ENCODE measurements at places on chromosomes 12 and 14.

DNA sequence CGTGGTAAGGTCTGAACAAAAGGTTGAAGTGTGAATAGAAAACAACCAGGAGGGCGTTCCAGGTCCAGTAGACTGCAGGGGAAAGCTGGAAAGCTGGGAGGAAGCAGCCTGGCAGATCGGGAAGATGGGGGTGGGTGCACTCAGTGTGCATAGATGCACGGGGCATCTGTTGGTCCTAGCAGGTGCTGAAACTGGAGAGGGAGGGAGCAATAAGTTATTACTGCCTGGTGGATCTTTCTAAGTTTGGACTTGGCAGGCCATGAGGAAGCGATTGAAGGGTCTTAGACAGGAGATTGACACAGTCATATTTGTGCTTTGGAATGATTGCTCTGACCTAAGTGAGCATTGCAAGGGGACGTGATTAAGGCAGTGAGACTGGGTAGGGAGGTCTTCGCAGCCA, 194.4 kb downstream of the EFCAB11 start:
- no peak for DNase-seq

- DNase-seq = no peak
These were observed 27.2 kb upstream of the RESF1 start for GRCh38 chr12:31931796-31932715.

DNA sequence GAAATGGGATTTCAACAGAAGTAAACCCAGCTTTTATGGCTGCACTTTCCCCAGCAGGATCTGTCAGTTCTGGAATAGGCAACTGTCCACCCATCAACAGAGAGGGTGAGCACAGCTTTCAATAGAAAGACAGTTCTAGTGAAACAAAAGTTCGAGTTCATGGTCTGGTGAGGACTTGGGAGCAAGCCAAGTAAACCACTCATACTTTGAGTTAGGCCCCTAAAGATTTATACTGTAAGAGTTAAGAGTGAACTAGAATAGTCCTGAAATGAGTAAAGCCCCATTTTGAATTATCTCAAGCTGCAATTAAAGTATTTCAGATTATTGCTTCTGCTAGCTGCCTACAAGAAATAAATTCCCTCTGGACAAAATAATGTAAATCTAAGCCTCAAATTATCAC, 82.6 kb downstream of the METTL25 start:
- no peak for DNase-seq

DNA sequence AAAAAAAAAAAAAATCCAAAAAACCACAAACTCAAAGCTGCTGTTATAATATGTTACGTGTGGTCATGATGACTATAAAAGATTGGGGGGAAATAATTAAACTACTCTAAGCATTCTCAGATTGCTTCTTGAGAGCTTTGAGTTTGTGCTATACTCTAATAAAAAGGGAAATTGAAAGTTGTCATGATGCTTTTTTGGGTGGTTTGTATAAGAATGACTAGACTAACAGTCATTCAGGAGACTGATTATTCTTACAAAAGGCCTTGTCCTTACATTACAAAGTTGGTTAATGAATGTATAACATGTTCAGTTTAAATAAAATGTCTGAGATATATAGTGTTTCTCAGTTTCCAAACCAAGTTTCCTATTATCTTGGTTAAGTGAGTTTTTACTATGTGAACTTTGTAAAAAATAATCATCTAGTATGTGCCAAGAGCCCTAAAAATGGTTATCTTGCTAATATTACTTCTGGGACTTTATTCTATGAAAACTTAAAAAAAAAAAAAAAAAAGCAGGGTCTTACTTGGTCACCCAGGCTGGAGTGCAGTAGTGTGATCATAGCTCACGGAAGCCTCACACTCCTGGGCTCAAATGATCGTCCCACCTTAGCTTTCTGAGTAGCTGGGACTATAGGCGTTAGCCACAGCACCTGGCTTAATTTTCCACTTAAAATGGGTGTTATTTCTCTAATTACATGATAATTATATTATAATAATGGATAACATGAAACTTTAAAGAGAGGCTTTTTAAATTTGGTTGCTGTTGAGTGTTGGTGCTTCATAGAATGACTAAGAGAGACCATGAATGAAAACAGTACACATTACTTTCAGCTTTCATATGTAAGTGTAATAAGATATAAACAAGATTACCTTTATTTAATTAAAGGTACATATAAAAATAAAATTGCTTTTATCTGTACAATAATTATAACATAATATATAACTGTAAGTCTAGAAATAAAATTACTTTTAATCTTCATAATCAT, 459.6 kb upstream of the RGS6 start:
- no peak for DNase-seq

GRCh38 chr12:5305425-5305824, 126.5 kb upstream of the NTF3 start:
- peak; percentile 45 for DNase-seq

GRCh38 chr12:53961025-53961761, 6.5 kb downstream of the HOXC12 start:
- DNase-seq = no peak

- DNase-seq = peak; percentile 41
These were observed at the start of gene GPR162 for GRCh38 chr12:6821591-6822425. TSS of gene GPR162 (plus strand) at chr12:6821821. CDS start at chr12:6823899, 2,078 bp downstream.

DNA sequence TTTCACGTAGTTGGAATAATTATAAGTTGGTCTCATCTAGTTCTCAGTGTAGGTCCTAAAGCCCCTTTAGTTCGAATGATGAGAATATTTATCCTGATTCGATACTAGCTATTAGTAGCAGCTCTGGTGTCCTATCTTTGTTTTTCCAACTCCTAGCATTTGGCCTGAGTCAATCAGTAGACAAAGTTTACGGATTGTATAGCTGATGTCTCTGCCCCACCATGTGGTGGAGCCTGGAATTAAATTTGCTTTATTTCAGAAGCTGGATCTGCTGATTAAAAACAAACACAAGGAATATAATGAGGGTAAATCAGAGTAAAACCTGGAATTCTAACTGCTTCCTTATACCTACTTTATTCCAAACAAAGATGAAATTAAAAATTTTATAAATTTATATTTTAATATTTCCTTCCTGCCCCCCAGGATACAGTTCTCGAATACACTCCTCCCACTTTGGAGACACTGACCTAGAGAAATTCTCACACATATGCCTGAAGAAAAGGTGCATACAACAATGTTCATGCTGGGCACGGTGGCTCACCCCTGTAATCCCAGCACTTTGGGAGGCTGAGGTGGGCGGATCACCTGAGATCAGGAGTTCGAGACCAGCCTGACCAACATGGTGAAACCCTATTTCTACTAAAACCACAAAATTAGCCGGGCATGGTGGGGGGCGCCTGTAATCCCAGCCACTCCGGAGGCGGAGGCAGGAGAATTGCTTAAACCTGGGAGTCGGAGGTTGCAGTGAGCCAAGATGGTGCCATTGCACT, 7.6 kb upstream of the BRMS1L start:
- no peak for DNase-seq

DNA sequence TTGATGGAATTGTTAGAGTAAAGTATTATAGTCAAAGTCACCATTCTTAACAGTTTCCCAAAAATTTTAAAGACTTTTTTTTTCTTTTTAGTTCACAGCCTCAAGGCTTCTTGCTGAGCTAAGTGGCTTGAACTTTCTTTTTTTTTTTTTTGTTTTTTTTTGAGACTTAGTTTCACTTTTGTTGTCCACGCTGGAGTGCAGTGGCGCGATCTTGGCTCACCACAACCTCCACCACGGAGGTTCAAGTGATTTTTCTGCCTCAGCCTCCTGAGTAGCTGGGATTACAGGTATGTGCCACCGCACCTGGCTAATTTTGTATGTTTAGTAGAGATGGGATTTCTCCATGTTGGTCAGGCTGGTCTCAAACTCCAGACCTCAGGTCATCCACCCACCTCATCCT, 92.8 kb downstream of the SETD3 start:
- DNase-seq = no peak

- DNase-seq = no peak
These were observed 237.6 kb upstream of the CRY1 start for GRCh38 chr12:107330831-107331431.

- no peak for DNase-seq
These were observed 168.3 kb downstream of the NEDD1 start for GRCh38 chr12:97075161-97075933.

GRCh38 chr12:116595186-116595585, 36.0 kb downstream of the MAP1LC3B2 start:
- DNase-seq = no peak

- no peak for DNase-seq
These were observed 62.4 kb upstream of the PSMA6 start for GRCh38 chr14:35229792-35230089.

DNA sequence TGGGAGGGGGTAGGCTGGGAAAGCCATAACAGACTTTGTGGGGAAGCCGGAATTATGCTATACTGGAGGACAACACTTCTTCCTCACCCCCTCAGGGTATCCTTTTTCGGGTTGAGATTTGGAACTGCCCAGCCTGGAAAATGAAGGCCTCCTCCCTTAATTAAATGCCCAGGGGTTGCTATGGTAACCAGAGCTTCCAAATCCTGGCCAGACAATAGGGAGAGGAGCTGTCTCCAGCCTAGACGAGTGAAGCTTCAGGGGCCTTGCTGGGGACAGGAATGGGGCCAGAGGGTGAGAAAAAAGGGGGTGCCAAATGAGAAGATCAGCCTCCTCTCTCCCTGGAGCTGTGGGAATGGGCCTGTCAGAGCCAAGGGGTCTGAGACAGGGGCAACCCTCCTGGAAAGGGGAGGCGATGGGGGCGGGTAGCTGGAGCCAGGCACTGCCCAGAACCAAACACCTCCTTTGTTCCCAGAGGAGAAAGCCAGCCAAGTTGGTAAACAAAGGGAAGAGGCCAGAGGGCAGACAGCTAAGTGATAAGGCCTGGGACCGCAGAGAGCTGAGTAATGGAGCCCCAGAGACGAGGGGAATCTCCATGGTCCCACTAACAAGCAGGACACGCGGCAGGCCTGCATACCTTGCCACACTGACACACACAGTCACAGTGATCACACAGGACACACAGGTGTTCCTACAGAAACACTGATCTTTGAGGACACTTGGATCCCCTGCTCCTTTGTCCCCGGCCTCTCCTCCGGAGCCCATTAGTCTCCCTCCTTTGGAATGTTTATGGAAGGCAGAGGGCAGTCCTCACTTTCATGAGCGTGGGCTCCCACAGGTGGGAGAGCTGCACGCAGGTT, 17.9 kb upstream of the RND1 start:
- DNase-seq = no peak

DNA sequence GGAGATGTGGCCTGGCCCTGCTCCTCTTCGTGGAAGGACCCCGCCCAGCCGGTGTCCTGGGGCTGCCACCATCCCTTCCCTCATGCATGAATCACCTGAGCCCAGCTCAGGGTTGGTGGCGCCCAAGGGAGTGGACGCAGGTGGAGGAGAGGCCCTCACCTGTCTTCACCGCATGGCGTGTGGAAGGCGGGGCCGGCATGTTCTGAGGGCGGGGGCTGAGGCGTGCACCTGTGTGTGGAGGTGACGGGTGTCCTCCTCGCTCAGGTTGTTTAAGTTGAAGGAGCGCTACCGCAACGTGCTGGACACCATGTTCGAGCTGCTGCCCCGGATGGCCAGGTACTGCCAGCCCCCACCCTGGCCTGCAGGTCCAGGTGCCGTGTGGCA, 47.0 kb downstream of the SLC8B1 start:
- DNase-seq = no peak

- no peak for DNase-seq
These were observed 49.3 kb downstream of the BCAT1 start for GRCh38 chr12:24899503-24900075.

GRCh38 chr12:116241157-116241759, 36.2 kb downstream of the MED13L start:
- DNase-seq = no peak

- no peak for DNase-seq
These were observed 622.4 kb downstream of the SLC6A15 start for GRCh38 chr12:84290168-84290567.

DNA sequence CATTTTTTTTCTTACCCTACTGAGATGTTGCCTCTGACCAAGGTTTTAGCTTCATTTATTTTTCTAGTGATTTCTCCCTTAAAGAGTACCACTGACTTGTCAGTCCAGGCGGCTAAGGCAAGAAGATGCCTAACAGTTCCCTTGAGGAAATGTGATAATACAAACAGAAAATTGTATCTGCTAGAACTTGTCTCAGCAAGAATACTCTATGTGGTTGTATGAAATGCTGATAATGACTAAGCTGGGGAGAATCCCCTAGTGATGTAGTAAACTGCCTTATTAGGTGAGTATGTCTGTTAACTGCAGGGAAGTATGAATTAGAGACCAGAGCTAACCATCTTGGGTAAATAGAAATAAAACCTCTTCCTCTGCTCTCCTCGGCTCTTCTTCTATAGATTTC, 6.7 kb downstream of the C12orf54 start:
- no peak for DNase-seq

Measured in cerebellar nuclear complex (tissue), 1 donor.